ENCODE measurements at places on chromosomes 7 and 10. TPM values are rescaled to one million over a fixed set of nuclear protein-coding genes. Genes with fewer than 3 reads are reported as not detected.

DNA sequence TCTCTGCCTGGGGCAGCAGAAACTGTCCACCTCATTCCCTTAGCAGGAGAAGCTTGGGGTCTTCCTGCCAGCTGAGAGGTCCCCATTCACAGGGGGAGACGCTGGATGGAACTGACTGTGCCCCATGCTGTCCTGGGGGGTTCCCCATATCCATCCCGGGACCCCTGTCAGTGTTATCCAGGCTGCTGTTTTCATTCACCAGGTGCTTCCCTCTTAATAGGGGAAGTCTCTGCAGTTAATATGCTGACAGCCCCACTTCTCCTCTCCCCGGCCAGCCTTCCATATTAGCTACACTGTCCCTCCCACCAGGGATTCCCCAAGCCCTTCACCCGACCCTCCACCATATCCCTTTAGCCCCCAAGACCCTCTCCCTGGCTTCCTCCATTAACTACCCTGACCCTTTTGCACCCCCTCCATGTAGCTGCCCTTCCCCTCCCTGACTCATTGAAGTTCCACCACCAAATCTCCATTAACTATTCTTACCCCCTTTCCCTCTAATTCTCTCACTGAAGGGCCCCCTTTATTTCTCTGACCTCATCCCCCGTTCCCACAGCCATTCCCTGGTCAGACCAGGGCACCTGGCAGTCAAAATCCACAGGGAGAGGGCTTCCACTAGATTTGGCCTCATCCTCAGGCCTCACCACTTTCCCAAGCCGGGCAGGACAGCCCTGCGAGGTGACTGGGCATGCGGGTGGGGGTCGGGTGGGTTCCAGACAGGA, 92.0 kb upstream of the PAX2 start:
- peaks cover 16% of the 10 kb centered on the region for H3K4me1 ChIP-seq
- DNase-seq, result no peak
- peaks cover 27% of the 10 kb centered on the region for H3K27me3 ChIP-seq
- H3K4me3 ChIP-seq, result no peak overlapping the region
- H3K27ac ChIP-seq, result no peak overlapping the region

- no peaks in the 10 kb centered on the region for H3K36me3 ChIP-seq
- no peak overlapping the region for H3K27ac ChIP-seq
- DNase-seq, result no peak
- no peak overlapping the region for H3K4me3 ChIP-seq
- no peaks in the 10 kb centered on the region for H3K27me3 ChIP-seq
Observed at GRCh38 chr10:44922021-44922420, 10.9 kb downstream of the TMEM72 start.

OR2A12 gene
- total RNA-seq, result not detected

DNAJB9 gene
- total RNA-seq, result 22.7 TPM

C10orf105 gene
- total RNA-seq, result 0.63 TPM

PODXL gene
- total RNA-seq, result 0.64 TPM

DNA sequence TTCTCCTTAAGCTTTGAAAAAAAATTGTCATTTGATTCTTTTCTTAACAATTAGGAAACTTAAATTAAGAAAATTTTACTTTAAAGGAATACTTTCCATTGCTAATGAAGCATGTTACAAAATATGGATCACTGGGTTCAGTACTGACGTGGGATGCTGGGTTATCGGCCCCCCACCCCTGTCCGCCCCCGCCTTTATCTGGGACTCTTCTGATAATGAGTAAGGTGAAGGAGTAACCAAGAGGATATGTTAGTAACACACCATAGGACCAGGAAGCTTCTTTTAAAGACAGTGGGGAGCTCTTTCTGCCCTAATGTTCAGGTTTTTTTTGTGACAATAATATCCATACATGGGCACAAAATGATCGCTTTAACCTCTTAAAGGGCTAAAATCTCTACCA, 29.7 kb downstream of the BEND7 start:
- H3K27me3 ChIP-seq, result no peaks in the 10 kb centered on the region
- H3K27ac ChIP-seq, result no peak overlapping the region
- H3K4me3 ChIP-seq, result no peak overlapping the region

SKIDA1 gene
- total RNA-seq, result not detected

GPR85 gene
- not detected for total RNA-seq

FBXL13 gene
- total RNA-seq, result 1.5 TPM

IDI2 gene
- total RNA-seq, result not detected

DNA sequence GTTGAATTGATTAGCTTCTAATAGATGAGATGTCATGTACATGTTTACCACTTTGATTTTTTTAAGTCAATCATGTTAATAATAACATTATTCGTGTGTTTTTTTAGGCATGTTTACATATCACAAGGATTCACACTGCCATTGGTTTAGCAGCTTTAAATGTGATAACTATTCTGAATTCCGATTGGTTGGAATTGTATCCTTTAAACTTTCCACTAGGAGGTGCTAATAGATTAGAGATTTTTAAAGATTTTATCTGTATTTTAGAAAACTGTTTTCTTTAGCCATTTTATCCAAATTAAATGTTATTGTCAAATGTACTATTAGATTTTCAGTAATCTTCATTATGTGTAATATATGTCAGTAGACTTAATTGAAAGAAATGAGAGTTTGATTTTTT, 83.2 kb downstream of the HECTD2 start:
- H3K4me1 ChIP-seq, result no peaks in the 10 kb centered on the region
- no peaks in the 10 kb centered on the region for H3K36me3 ChIP-seq
- no peak overlapping the region for H3K4me3 ChIP-seq
- no peak overlapping the region for H3K27ac ChIP-seq
- H3K27me3 ChIP-seq, result no peaks in the 10 kb centered on the region
- no peak for DNase-seq

PTPN20 gene
- 1.7 TPM for total RNA-seq

FBXO24 gene
- total RNA-seq, result 3.1 TPM

SH2B2 gene
- 1.1 TPM for total RNA-seq

DBNL gene
- total RNA-seq, result 112 TPM

GRCh38 chr10:49463605-49464004, 67.7 kb upstream of the DRGX start:
- no peaks in the 10 kb centered on the region for H3K4me1 ChIP-seq
- H3K27ac ChIP-seq, result no peak overlapping the region
- DNase-seq, result no peak
- H3K36me3 ChIP-seq, result no peaks in the 10 kb centered on the region
- no peaks in the 10 kb centered on the region for H3K27me3 ChIP-seq
- no peak overlapping the region for H3K4me3 ChIP-seq

CALD1 gene
- total RNA-seq, result 2.0 TPM

SFMBT2 gene
- total RNA-seq, result 46.5 TPM

DNA sequence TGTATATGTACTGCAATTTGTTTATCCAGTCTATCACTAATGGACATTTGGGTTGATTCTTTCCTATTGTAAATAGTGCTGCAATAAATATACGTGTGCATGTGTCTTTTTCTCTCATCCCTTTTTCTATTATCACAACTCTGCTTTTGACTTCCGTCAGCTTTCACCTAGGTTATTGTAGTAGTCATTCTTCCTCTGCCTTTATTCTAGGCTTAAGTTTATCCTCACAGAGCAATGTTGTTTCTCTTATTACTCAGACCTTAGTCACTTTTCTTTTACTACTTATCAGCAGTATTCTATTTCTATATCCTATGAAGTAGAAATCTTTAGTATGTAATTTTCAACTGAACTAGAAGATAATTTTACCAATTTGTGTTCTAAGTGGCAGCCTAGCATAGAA, 175.3 kb upstream of the SEMA3E start:
- H3K4me1 ChIP-seq, result no peaks in the 10 kb centered on the region
- no peaks in the 10 kb centered on the region for H3K36me3 ChIP-seq
- no peak overlapping the region for H3K4me3 ChIP-seq
- no peaks in the 10 kb centered on the region for H3K27me3 ChIP-seq
- H3K27ac ChIP-seq, result no peak overlapping the region

GJC3 gene
- total RNA-seq, result 0.62 TPM

GRCh38 chr10:121570315-121570714, 27.9 kb downstream of the FGFR2 start:
- H3K4me3 ChIP-seq, result no peak overlapping the region
- H3K27ac ChIP-seq, result no peak overlapping the region
- no peaks in the 10 kb centered on the region for H3K36me3 ChIP-seq

GRCh38 chr7:94011714-94012353, 7.7 kb upstream of the BET1 start:
- H3K27ac ChIP-seq, result no peak overlapping the region
- no peaks in the 10 kb centered on the region for H3K4me1 ChIP-seq
- no peak for DNase-seq
- no peaks in the 10 kb centered on the region for H3K36me3 ChIP-seq
- H3K4me3 ChIP-seq, result no peak overlapping the region

DNA sequence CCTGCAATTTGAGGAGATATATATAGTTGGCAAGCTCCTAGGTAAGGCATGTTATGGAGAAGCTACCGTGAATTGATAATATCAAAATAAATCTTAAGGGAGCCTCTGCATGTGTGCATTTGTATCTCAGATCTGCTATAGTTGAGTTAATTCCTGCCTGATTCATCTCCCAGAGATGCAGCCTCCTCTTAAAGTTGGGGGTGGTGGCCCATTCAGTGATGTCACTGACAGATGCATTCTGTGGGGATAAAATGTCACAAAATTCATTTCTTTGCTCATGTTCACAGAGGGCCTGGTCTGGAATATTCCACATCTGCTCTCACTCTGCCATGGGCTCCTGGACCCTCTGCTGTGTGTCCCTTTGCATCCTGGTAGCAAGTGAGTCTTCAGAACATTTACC, 185.8 kb upstream of the PRSS1 start:
- no peaks in the 10 kb centered on the region for H3K36me3 ChIP-seq
- H3K4me3 ChIP-seq, result no peak overlapping the region
- H3K4me1 ChIP-seq, result no peaks in the 10 kb centered on the region

PTN gene
- not detected for total RNA-seq

PRPS1L1 gene
- not detected for total RNA-seq

GRCh38 chr7:113263749-113264148, 145.4 kb upstream of the SMIM30 start:
- DNase-seq, result no peak
- H3K36me3 ChIP-seq, result no peaks in the 10 kb centered on the region
- H3K4me3 ChIP-seq, result no peak overlapping the region
- no peak overlapping the region for H3K27ac ChIP-seq

ADCY1 gene
- not detected for total RNA-seq

- DNase-seq, result no peak
- H3K27ac ChIP-seq, result no peak overlapping the region
- no peaks in the 10 kb centered on the region for H3K4me1 ChIP-seq
- no peak overlapping the region for H3K4me3 ChIP-seq
- no peaks in the 10 kb centered on the region for H3K27me3 ChIP-seq
Observed at GRCh38 chr10:117298219-117298618, 57.3 kb downstream of the SLC18A2 start.

ZCWPW1 gene
- total RNA-seq, result 2.0 TPM
